Daoy (cell line): ENCODE measurements at places on chromosomes 16 and 17.

- DNase-seq, result no peak
Measured at GRCh38 chr17:41870627-41871026, 5.4 kb upstream of the KLHL11 start.

DNA sequence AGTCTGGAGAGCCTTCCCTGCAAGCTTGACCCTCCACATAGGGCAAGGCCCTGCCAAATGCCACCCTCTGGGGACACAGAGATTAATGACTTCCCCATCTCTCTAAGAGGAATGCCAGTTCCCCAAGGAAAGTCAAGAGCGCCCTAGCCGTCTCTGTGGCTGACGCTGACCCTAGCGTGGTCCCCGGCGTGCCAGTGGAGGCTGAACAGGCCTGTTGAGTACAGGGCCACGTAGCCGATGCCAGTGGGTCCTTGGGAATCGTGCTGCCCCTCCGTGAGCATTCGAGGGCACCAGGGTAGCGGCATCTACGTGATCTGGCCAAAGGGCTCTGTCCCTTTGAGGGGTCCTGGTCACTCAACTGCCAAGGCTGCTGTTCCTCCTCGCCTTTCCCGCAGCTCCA is 17.2 kb downstream of the TMEM204 start:
- no peak for DNase-seq

DNA sequence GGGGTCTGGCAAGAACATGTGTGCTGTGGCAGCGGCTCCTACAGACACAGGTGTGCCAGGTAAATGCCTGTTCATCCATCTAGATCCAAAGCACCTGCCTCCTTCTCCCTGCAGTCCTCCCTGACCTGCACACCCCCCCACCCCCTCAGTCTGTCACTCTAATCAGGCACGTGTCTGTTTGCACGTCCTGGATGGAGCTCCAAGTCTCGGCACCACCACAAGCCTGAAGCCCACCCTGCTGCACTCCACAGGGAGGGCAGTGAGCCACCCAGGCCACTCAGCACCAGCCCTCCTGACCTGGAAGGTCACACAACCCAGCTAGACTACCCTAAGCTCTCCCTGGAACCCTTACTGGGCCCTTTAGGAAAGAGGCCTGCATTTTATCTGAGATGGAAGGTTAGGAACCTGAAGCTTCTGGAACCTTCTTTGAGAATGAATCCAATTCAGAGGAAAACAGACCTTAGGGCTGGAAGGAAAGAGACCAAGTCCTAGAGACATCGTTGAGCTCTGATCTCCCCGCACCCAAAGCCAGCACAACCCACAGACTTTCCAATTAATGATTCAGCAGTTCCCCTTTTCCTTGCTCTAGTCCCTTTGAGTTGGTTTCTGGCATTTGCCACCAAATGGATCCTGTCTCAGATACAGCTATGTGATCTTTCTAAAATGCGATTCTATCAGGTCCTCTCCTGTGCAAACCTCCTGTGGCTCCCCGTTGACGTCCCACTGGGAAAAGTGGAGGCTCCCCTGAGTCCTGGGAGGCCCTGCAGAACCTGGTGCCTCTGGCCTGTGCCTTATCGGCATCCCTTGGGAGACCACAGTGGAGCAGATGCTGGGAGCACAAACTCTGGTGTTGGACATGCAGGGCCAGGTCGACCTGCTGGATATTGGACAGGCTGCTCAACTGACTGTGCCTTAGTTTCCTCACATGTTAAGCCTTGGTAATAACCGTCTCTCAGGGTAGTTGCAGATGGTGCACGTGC is 67.9 kb downstream of the PRMT7 start:
- no peak for DNase-seq

GRCh38 chr16:88455610-88456355 is 2.7 kb downstream of the ZFPM1 start:
- DNase-seq, result peak; percentile 60

DNA sequence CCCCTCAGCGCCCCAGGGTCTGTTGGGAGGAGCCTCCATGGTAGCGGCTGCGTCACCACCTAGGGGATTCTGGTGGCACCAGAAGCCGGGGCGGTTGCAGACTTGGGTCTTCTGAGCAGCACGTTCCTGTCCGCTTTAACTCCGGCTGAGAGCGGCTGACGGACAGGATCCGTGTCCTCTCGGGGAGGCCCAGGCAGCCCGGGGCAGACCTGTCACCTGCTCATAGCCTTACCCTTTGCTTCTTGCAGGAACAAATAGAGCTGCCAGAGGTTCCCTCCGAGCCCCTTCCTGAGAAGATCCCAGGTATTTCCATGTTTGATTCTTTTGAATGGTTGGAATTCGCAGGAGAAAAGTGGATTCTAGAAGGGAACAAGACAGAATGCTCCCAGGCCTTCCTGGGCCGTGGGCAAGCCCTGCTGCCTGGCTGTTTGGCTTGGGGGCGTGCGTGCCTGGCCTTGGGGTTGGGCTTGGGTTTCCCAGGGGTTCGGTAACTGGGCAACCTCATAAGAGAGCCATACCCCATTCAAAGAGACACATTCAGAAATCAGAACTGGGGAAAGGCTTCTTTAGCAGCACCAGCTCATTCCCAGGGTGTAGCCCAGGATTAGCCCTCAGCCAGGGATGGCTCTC is 6.6 kb downstream of the CHMP6 start:
- no peak for DNase-seq

- DNase-seq, result no peak
Measured at GRCh38 chr16:10972108-10972818, 27.9 kb downstream of the CLEC16A start.

DNA sequence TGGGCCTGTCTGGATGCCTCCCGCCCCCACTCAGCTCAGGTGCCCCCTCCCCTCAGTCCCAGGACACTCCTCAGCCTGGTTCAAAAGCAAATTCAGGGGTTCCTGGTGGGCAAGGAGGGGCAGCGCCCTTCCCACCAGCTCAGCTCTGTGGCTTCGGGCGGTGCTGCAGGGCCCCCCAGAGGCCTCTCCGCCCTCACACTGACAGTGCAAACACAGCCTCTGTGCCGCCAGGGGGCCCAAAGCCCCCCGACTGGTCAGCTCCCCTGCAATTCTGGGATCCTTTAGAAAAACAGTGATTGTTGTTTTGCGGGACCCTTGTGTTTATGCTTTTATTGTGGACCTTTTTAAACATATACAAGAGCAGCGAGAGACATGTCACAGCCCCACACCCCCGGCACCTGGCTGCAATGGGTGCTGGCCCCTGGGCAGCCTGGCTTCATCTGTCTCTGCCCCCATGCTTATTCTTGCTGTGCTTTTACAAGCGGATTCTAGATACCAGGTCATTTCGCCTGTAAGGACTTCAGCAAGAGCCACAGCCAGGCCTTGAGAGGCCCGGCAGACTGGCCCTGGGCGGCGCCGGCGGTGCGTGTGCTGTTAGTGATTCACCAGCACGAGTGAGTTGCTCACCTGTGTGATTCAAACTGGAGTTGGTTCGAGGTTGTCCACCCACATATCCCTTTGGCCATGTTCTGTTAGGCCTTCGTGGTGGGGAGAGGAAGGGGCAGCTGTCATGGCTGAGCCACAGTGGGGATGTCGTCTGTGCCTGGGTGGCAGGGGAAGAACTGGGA is 21.2 kb downstream of the ZNF469 start:
- DNase-seq, result no peak

GRCh38 chr17:70217571-70217970 is 48.2 kb downstream of the KCNJ2 start:
- no peak for DNase-seq

DNA sequence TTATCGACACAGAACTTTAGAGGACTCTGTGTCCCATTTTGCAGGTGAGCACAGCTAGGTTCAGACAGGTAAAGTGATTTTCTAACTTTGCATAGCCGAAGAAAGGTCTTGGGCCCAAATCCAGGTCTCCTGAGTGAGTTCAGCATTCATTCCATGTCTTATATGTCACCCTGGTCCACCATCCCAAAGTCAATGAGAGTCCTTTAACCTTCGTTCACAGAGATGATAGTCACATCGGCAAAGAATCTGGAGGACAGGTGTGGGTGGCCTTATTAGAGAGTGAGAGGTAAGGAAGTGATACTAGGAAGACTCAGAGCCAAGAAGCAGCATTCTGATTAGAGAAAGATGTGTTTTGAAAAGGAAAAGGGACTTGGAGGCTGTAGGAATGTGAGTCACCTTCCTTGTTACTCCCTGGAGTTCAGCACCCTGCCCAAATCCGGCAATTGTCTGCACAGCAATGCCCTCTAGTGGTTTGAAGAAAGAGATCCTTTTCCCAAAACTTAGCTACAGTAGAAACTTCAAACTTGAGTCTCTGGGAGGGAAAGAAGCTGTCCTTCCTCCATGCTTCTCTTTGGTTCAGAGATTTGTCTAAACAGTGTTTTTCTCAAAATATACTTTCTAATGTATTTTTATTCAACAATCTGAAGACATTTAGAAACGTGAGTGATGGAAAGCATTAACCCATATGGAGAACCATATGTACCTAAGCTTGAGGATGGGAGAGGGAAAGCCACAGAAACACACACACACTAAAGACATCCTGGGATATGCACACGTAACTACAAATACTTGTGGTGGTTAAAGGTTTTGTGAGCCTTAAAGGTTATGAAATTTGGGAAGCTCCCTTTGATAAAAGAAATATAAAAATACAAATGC is 96.4 kb upstream of the SHISA6 start:
- DNase-seq, result peak; percentile 37
